Panc1 (cell line): ENCODE measurements at places on chromosomes 7 and 10. TPM values are rescaled to one million over a fixed set of nuclear protein-coding genes. Genes with fewer than 3 reads are reported as not detected.

DNA sequence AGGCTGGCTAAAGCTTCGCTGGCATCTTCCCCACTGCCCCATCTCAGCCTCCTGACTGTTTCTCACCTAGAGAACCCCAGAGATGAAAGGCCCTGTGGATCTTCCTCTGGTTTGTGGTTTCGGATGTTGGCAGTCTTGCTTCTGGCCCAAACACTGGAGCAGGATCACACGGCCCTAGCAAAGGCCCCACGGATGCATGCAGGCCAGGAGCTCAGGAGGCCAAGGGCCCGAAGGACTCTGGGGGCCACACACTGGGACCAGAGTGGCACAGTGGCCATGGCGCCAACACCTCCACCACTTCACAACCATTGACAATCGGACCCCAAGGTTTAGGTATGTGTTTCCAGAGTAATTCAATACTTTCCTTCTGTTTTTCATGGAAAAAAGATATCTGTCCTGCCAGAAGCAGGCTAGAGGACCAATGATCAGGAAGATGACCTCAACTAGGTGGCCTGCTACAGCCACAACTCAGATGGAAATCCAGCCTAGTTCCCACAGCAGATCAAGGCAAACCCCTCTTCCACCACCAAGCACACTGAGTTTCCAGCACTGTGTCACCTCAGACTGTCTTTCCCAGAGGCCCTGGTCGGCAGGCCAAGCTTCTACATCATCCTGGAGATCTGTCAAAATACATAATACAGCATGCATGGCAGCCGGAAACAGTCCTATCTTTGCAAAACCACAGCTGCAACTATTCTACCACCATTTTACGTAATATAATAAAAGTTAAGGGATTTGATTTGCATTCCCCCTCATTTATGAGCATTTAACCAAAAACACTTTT lies 53.0 kb downstream of the CTBP2 start:
- no peak for DNase-seq

DNA sequence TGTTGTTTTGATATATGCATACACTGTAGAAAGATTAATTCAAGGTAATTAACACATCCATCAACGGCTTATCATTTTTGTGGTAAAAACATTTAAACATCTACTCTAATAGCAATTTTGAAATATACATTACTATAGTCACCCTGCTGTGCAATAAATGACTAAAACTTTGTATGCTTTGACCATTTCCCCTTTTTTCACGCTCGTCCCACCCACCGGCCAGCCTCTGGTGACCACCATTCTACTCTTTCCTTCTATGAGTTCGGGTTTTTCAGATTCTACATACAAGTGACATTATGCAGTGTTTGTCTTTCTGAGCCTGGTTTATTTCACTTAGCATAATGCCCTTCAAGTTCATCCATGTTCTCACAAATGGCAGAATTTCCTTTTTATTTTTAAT lies 21.3 kb downstream of the CYCS start:
- no peak for DNase-seq

GRCh38 chr7:150947241-150947745 lies 30.8 kb downstream of the KCNH2 start:
- DNase-seq, result no peak

DNA sequence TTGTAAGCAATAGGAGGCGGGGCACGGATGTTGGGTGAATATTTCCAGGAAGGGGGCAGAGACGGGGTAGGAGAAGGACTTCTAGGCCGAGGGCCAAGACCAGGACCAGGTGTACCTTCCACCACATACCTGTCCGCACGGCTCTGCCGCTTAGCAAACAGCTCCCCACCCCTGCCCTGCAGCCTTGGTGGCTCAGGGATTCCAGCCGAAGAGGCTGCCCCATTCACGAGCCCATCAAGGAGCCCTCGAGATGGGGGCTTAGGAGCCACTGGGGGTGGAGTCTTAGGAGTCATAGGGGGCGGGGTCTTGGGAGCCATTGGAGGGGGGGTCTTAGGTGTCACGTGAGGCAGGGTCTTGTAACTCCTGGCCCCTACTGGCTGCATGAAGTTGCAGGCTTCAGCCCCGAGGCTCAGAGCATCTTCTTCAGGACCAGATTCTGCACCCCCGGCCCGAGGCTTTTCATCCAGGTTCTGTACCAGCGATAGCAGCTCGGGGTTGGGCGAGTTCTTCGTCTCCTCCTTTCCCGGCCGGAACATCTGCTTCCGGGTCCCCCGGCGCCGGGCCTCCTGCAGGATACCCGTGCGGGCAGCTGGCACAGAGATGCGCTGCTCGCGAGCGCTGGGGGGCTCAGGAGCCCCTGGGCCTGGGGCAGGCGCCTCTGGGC lies 6.1 kb upstream of the MYOZ1 start:
- DNase-seq, result no peak

- DNase-seq, result no peak
These were observed 105.6 kb downstream of the APBB1IP start for GRCh38 chr10:26543567-26544306.

Gene NUDT13
- total RNA-seq, result 6.1 TPM

Gene CCDC172
- total RNA-seq, result not detected

Gene FAM241B
- 29.1 TPM for total RNA-seq

- no peak for DNase-seq
These were observed 8.5 kb upstream of the RSBN1L start for GRCh38 chr7:77687747-77688144.
